Activated naive CD4-positive, alpha-beta T cell (primary cell): ENCODE measurements at places on chromosomes 1 and 21.

DNA sequence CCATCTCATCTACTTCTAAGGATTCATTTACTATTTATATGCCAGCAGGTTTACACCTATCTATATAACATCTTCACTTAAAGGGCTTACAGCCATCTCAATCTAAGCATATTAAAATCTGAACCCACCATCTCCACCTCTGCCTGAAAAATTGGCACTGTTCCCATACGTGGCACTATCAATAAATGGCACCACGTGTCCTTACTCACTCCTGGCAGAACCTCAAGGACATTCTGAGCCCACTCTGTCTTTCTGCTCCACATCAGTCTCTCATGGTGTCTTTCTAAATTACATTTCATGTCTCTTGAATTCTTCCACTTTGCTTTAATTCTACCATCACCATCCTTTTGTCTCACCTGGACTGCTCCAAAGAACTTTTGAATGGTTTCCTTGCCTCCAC, 72.2 kb upstream of the HOOK1 start:
- DNase-seq: no peak

GRCh38 chr21:33811167-33812010, 104.2 kb downstream of the ATP5PO start:
- DNase-seq: no peak

DNA sequence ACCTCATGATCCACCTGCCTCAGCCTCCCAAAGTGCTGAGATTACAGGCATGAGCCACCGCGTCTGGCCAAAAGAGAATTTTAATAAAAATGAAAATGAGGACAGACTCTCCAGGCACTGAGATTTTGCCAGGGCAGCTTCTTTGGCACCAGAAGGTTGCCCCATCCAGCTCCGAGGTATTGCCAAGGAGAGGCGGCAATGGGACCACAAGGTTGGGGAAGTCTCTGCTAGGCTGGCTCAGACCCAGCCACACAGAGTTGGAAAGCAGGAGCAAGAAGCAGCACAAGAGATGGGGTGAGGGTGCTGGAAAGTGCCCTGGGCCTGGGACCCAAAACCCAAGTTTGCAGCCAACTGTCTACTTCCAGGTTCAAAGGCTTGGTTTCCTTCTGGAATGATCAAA, 200.9 kb downstream of the HHIPL2 start:
- no peak for DNase-seq

DNA sequence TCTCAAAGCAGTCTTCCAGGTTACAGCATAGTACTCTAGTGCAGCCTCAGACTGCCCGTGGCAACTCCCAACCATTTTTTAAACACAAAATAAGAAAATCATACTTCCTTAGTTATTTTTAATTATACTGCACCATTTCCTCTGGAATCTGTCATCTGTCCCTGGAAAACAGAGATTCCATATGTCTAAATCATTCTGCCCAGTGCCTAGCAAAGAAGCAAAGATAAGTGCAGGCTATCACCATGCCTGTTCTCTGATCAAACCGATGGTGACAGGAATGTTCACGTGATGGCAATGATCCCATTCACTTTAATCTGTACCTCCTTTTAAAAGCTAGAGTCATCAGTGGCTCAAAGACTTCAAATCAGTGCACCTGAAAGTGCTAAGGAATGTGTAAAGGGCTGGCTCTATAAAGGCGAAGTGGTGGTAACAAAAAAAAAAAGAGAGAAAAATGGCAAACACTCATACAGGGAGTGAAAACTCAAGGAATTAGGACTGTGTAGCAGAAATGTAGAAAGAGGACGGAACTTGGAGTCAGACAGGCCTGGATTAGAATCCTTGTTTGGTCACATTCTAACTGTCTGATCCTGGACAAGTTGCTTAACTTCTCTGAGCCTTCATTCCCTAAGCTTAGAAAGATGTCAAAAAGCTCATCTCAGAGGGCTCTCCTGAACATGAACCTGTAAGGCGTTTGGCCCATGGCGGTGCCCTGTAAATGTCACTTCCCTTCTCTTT, 9.9 kb upstream of the CCN1 start:
- DNase-seq: no peak

DNA sequence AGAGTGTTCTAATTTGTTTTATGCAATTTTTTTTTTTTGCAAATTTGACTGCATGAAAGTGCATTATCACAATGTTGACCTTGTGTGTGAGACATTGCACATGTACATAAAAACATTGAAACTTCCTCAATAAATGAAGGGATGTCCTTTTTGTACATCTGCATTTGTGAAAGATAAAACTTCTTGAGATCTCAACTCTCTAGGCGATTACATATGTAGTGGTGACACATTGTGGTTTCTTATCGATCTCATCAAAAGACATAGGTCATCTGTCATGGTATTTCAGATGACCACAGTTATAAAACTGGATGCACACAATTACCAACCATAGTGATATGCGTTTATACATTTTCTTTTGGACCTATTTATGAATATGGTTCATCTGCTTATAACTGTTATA, 35.6 kb upstream of the C21orf91 start:
- DNase-seq: no peak

DNA sequence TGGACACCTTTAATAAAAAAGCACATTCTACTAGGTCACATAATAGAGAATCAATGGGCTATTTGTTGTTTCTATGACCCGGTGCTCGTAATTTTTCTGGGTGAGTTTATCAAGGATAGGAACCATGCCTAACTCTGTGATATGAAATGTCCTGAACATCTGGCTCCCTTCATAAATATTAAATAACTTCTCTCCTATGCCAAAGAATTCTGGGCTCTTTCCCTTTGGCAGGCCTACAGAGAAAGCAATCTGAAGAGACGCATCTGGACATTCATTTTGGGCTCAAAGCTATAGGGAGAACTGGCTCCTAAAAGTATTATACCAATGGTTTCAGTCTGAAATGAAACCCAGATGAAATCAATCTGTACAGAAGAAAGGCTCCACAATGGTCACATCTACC, 38.8 kb upstream of the ANGPTL7 start:
- DNase-seq: no peak

GRCh38 chr21:33975548-33976081, 60.0 kb upstream of the ATP5PO start:
- no peak for DNase-seq

DNA sequence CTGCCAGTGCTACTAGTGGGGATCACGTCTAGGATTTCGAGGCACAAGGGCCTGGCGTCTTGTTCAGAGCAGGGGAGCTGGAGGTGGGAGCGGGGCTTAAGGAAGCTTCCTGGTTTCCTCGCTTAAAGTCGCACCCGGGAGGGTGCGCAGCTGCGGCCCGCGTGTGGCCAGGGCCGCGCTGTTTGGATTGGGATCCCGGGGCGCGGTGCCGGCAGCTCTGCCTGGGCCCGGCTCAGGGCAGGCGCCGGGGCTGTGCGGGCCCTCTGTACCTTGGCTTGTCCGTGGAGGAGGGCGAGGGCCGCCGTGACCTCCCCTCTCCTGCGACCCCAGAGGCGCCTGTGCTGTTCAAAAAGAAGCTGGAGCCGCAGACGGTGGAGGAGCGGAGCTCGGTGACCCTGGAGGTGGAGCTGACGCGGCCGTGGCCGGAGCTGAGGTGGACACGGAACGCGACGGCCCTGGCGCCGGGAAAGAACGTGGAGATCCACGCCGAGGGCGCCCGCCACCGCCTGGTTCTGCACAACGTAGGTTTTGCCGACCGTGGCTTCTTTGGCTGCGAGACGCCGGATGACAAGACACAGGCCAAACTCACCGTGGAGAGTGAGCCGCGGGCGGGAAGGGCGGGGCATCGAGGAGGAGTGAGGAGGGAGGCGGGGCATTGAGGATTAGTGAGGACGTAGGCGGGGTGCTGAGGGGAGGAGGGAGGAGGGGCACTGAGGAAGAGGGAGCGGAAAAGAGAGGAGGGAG, 67.8 kb downstream of the OBSCN start:
- peak; percentile 61 for DNase-seq

GRCh38 chr1:200668514-200669313, 993 bp downstream of the DDX59 start:
- DNase-seq: no peak

GRCh38 chr1:169601096-169601881, 15.0 kb upstream of the F5 start:
- DNase-seq: no peak

DNA sequence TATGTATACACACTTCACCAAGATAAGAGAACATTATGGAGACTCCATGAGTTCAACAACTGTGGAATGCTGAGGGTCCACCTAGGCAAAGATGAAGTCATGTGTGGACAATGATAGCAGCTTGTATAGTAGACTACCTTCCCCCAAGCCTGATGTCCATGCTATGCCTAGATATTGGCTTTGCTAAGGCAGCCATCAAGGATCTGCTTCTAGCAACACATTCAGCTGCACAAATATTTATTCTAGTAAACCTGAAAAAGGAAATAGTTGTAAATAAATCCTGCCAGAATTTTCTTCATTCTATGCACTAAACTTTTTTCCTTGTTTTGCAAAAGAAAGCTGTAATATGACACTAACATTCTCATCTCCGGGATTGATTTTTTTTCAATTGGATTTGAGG, 7.0 kb upstream of the LPAR3 start:
- DNase-seq: no peak

DNA sequence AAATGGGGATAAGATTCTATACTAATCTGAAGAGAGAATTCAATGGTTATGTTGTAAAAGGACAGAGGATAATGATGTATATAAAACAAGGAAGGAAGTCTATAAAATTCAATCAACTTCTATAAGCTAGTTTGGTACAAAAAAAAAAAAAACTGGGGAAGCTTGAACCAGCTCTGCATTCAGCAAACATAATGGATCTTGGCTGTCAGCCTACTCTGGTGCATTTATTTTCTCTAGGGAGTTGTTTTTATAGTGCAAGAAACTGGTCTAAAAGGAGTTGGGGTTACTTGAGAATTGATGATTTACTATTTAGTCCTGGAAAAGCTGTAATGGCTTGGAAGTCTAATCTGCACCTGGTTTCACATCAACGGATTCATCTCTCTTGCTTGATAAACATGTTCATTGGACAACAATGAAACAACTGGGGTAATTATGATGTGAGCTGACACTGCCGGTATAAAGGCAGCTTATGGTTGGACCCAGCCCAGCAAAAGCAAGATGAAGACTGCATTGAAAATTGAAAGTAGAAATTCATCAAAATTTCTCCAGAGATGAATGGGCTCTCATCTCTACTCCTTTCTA, 199.4 kb upstream of the NRIP1 start:
- no peak for DNase-seq

DNA sequence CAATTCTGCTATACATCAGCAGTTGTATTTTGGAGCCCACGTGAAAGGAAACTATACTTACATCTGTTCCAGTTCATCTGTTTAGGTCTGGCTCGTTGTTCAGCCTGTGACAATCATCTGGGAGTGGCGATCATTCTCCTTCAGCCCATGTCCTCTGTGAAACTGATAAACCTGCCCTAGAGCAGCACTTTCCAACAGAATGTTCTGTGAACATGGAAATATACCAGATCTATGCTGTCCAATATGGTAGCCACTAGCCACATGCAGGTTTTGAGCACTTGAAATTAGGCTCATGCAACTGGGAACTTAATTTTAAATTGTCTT, 24.5 kb upstream of the COQ8A start:
- no peak for DNase-seq

- no peak for DNase-seq
Observed at GRCh38 chr21:41199123-41199522, 31.2 kb downstream of the BACE2 start.

DNA sequence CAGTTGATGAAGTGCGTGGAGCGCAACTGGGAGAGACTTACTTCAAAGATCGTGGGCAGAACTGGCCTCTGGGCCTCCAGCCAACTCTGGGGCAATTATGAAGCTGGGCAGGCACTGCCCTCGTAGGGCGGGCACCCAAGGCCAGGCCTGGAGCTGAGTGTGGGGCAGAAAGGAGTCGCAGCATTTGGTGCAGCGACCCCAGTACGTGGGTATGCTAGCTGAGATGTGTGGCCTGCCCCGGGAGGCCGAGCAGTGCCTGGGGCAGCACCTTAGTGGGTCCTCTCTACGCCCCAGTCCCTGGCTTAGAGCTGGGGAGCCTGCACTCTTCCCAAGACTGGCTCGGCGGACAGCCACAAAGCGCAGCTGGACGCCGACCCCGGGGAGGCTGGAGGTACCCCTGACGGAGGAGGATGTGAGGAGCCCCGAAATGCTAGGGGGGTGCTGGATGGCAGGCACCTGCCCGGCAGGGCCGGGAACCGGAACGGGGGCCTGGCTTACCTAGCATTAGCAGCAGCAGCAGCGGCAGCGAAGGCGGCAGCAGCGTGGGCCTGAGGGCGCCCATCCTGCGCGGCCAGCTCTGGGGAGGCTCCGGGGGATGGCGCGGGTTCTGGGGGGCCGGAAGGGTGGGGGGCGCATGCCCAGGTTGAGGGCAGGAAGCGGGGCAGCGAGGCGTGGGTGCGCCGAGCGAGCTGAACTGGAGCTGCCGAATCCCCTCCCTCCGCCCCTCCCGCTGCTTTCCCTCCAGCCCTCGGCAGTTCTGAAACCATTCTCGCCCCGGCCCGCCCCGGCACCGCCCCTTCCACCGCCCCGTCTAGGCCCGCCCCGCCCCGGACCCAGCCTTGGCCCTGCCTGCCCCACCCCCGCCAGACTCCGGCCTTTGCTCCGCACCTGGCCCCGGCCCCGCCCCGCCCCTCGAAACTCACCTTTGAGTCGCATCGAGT, at the start of gene IGSF8:
TSS of gene IGSF8 (minus strand) at position 709 of the 941 bp plus-strand sequence. CDS start at position 562, 147 bp downstream.
- peak; percentile 97 for DNase-seq

DNA sequence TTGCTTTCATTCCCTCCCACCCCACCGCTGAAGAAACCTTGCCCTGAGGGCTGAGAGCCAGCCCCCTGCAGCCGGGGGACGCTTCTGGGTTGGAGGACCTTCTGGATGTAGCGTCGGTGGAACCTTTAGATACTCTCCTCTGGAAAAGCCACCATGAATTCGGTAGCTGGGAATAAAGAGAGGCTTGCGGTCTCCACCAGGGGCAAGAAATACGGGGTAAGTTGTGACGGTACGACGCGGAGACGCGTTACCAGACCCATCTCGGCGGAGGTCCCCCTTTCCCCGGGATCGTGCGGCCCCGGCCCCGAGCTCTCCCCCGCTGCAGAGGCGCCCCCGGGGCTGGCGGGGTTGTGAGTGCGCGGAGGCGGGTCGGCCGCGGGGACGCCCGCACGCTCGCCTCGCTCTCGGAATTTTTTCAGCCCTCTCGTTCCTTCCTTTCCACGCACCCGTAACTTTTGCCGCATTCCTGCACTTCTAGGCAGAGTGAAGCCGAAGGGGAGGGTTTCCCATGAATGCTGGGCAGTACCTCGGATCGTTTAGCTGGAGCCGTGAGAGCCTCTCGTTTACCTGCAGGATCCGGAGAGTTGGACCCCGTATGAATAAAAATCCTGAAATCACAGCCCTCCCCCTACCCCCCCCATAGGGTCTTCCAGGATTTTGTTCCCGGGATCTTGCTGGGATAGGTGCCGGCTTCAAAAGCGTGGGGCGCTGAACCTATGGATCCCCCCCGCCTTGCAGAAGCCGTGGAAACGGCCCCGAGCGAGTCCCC, 671 bp downstream of the KIF26B start:
- no peak for DNase-seq

GRCh38 chr1:12001996-12002493, 17.3 kb upstream of the MIIP start:
- no peak for DNase-seq

GRCh38 chr1:25033030-25033827, 103.2 kb upstream of the RUNX3 start:
- no peak for DNase-seq
